PC-9 (cell line): ENCODE measurements at places on chromosomes 1 and 21. TPM values are rescaled to one million over a fixed set of nuclear protein-coding genes. Genes with fewer than 3 reads are reported as not detected.

ADAMTS4 gene
- total RNA-seq = 0.08 TPM in 1 of 2 replicates, not detected in the other

GRCh38 chr1:184285401-184286087 lies 101.3 kb upstream of the C1orf21 start:
- H3K4me3 ChIP-seq = no peak overlapping the region
- no peaks in the 10 kb centered on the region for H3K27me3 ChIP-seq
- H3K4me1 ChIP-seq = no peaks in the 10 kb centered on the region
- no peaks in the 10 kb centered on the region for H3K36me3 ChIP-seq

CNKSR1 gene
- total RNA-seq = 31.6 and 33.4 TPM in 2 replicates

ELF3 gene
- 295 and 318 TPM in 2 replicates for total RNA-seq

DNA sequence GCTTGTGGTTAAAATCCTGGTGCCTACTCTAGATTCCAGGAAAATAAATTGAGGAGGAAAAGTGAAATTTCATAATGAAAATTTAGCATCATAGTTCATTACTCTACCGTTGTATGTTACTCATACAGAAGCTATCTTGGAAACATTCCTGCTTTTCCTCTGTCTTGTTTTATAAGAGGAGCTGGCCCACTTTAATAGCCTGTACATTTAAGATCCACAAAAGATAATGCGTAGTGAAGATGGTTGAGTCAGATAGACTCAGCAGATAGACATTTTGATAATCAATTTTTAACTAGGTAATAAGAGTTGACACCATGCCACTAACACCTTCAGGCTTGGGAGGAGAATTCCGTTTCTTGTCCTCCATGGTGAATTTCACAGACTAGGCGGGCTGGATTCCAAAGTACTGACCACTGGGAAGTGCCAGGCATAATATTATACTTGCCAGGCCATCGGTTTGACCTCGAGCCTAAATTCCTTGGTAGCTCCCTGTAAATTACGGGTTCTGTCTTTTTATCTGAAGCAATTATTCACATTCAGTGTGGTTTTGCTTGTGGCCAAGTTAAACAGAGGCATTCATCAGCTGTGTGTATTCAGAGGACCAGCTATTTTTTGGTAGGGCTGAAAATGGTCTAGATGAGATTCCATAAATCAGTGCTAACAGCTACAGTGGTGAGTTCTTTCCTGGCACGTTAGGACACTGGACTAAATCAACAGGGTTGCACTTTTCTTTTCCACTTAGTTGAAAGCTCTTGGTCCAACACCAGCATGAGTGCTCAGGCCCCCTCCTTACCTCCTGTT lies 111.9 kb upstream of the KAZN start:
- no peaks in the 10 kb centered on the region for H3K4me1 ChIP-seq
- H3K4me3 ChIP-seq = no peak overlapping the region
- no peaks in the 10 kb centered on the region for H3K27me3 ChIP-seq
- no peaks in the 10 kb centered on the region for H3K36me3 ChIP-seq
- no peak overlapping the region for H3K27ac ChIP-seq
- DNase-seq = peak; percentile 41

- H3K4me1 ChIP-seq = peaks cover 21% of the 10 kb centered on the region
- peak overlapping the region; percentile 44 for H3K27ac ChIP-seq
- DNase-seq = peak; percentile 17
- H3K36me3 ChIP-seq = no peaks in the 10 kb centered on the region
- H3K27me3 ChIP-seq = no peaks in the 10 kb centered on the region
Measured at GRCh38 chr1:39933956-39934941, 20.7 kb upstream of the MFSD2A start.

DNA sequence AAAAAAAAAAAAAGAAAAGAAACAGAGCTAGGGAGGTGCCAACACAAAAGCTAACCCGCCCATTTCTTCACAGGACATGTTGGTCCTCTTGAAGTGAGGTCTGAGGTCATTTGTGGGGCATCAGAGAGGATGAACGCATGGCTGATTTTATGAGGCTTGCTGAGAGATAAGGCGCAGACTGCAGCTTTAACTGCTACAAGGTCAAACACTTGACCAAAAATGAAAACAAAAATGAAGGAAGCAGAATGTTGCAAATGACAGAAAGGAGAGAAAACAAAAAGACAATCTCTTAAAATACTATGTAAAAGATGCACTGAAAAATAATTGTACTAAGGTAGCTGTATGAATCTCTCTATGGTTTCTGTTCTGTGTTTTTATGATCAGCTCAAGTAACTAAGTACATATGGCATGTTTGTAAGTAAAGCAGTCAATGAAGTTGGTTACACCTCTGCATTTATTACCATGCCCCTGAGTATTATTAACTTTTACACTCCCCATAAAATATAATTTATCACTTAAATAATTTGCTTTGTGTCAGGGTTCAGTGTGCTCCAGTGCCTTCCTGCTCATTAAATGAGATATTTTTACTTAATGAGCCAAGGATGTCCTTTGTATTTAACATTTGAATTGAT lies 249.1 kb upstream of the NR5A2 start:
- DNase-seq = no peak
- H3K4me1 ChIP-seq = peaks cover 47% of the 10 kb centered on the region
- H3K4me3 ChIP-seq = no peak overlapping the region
- H3K27ac ChIP-seq = peak overlapping the region; percentile 42

AZIN2 gene
- 7.3 and 11.6 TPM in 2 replicates for total RNA-seq

LCE1B gene
- total RNA-seq = not detected in 2 replicates

- no peak overlapping the region for H3K4me3 ChIP-seq
- no peak overlapping the region for H3K27ac ChIP-seq
- no peaks in the 10 kb centered on the region for H3K4me1 ChIP-seq
- DNase-seq = no peak
- no peaks in the 10 kb centered on the region for H3K27me3 ChIP-seq
- no peaks in the 10 kb centered on the region for H3K36me3 ChIP-seq
Measured at GRCh38 chr1:9600861-9601834, 12.4 kb downstream of the TMEM201 start.

DNA sequence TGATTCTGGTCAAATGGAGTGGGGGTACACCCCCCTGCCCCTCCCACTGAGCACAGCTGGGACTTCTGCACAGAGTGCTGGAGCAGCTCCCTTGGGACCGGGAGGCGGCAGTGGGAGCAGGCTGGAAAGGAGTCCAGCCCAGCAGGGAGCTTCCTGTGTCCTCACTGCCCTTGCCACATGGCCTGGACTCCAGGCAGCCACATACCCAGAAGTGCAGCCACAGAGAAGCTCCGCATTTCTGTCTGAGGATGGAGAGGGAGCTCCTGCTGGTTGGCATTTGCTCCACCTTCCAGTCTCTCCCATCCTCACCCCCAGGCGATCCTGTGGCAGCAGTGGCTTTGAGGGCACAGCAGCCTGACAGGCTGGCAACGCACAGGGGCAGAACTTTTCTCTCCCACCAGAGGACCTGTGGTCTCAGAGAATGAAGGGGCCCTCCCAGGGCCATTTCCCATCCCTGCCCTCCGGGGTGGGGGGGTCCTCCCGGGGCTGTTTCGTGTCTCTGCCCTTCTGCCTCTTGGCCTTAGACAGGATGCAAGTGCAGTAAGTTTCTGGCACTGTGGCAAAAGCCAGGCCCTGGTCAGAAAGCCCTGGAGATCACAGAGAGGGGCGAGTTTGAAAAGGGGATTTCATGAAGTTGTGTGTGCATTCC lies 103.6 kb upstream of the COL6A1 start:
- peaks cover 18% of the 10 kb centered on the region for H3K4me1 ChIP-seq
- H3K36me3 ChIP-seq = no peaks in the 10 kb centered on the region
- no peaks in the 10 kb centered on the region for H3K27me3 ChIP-seq
- H3K27ac ChIP-seq = no peak overlapping the region
- H3K4me3 ChIP-seq = no peak overlapping the region

CFHR1 gene
- total RNA-seq = 0.81 TPM in 1 of 2 replicates, not detected in the other

DNA sequence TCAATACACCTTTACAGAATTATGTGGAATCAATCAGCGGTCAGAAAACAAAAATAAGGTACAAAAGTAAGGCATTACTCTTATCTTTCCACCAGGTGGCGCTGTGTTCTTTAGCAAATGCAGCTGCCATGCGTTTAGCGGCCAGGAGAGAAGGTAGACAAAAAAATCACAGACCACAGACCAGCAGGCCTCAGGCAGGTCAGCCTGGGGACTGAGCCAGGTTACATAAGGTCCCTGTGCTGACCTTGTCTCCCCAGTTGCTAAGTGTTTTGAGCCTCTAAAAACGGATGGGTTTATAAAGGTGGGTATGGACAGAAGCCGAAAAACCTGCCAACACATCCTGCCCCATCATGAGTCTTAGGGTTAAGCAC lies 2.8 kb downstream of the RGS16 start:
- H3K36me3 ChIP-seq = no peaks in the 10 kb centered on the region
- no peak overlapping the region for H3K27ac ChIP-seq
- no peaks in the 10 kb centered on the region for H3K27me3 ChIP-seq
- DNase-seq = peak; percentile 58
- no peak overlapping the region for H3K4me3 ChIP-seq

ARHGAP29 gene
- 123 and 137 TPM in 2 replicates for total RNA-seq

HFM1 gene
- total RNA-seq = not detected in 2 replicates

CENPF gene
- total RNA-seq = 102 and 156 TPM in 2 replicates

NLRP3 gene
- total RNA-seq = 0.30 TPM in 1 of 2 replicates, not detected in the other

TTLL10 gene
- total RNA-seq = 4.0 and 5.8 TPM in 2 replicates

DNA sequence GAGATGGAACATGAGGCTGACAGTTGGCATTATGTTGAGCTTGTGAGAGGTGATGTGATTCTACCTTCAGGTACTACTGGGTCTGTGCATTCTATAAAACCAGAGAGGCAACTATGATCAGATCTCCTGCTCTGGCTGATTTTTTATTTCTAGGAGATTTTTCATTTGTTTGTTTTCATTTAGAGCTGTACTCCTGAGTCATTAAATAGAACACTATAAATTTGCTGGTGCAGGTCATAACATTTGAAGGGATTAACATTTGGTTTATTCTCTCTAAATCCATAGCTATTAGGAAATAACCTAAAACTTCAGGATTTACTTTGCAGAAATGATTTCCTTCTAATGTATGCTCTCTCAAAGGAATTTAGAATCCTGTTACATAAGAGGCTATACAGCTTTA lies 42.9 kb downstream of the MAGI3 start:
- H3K4me3 ChIP-seq = no peak overlapping the region
- no peak for DNase-seq
- no peak overlapping the region for H3K27ac ChIP-seq
- H3K27me3 ChIP-seq = no peaks in the 10 kb centered on the region
- no peaks in the 10 kb centered on the region for H3K36me3 ChIP-seq
- H3K4me1 ChIP-seq = no peaks in the 10 kb centered on the region

HHIPL2 gene
- 14.0 and 18.7 TPM in 2 replicates for total RNA-seq

DNA sequence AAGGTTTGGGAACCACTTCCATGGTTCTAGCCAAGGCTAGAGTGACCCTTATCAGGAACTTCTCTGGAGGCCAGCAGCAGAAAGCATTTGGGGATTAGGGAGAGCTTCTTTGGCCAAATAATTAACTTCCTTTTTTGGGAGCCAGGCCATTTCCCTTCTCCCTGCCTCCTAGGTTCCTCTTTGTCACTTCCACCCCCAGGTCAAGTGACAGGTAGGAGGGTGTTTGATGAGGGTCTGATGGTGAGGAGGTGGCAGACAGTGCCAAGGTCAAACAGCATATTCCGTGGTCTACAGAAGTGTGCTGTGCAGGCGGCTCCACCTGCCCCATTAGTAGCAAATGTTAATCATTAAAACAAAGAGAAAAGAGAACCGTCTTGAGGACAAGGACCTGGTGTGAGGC lies 1.9 kb upstream of the KCNA10 start:
- H3K27me3 ChIP-seq = peaks cover 94% of the 10 kb centered on the region
- no peak overlapping the region for H3K27ac ChIP-seq
- no peaks in the 10 kb centered on the region for H3K36me3 ChIP-seq
- H3K4me1 ChIP-seq = 0 out of 2 replicates have a peak, but pooled peaks cover 8% of the 10 kb centered on the region
- DNase-seq = no peak
- no peak overlapping the region for H3K4me3 ChIP-seq

ABCA4 gene
- total RNA-seq = 20.0 and 20.8 TPM in 2 replicates

DNA sequence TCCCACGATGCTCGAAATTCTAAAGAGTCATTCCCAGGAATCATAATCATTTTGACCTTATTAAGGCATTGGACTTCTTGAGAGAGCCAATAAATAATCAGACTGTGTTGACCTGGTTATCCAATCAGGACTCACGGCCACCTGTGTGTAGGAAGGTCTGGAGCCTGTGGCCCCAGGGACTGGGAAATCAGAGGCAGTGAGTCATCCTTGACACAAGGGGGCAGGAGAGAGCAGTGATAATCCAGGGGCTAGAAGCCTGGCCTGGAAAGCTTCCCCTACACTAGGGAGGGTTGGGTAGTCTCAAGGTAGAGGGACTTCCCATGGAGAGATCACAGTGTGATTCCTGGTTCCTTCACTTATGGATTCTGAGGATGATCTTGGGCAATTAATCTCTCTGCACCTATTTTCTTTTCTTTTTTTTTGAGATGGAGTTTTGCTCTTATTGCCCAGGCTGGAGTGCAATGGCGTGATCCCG lies 4.7 kb downstream of the MR1 start:
- no peak overlapping the region for H3K27ac ChIP-seq
- H3K27me3 ChIP-seq = no peaks in the 10 kb centered on the region
- H3K4me1 ChIP-seq = peaks cover 21% of the 10 kb centered on the region
- DNase-seq = peak; percentile 60

DNA sequence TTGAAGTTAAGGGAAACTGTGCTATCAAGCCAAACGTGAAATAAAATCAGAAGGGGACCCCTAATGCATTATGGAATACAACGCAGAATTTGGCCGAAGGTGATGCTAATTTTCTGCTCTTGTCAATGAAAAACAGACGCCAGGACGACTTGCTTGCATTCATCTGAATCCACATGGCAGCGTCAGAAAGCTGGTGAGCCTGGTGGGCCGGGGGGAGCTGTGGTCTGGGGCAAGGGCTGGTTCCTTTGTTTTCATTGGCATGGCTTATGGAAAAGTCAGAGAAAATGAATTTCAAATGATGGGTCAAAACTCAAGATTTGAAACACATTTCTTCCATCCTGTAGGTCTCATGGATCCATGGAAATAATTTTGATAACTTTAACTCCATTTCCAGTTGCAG lies 86.4 kb upstream of the RUNX1 start:
- no peaks in the 10 kb centered on the region for H3K36me3 ChIP-seq
- no peak for DNase-seq
- H3K4me1 ChIP-seq = peaks cover 53% of the 10 kb centered on the region
- H3K27ac ChIP-seq = peak overlapping the region; percentile 99
- H3K27me3 ChIP-seq = no peaks in the 10 kb centered on the region

PUM1 gene
- total RNA-seq = 99.2 and 117 TPM in 2 replicates

C2CD4D gene
- total RNA-seq = 1.4 and 1.5 TPM in 2 replicates

- H3K4me1 ChIP-seq = no peaks in the 10 kb centered on the region
- H3K36me3 ChIP-seq = no peaks in the 10 kb centered on the region
- H3K27ac ChIP-seq = no peak overlapping the region
- no peaks in the 10 kb centered on the region for H3K27me3 ChIP-seq
- DNase-seq = no peak
- no peak overlapping the region for H3K4me3 ChIP-seq
Measured at GRCh38 chr1:163205513-163205912, 2.8 kb upstream of the RGS5 start.

DNA sequence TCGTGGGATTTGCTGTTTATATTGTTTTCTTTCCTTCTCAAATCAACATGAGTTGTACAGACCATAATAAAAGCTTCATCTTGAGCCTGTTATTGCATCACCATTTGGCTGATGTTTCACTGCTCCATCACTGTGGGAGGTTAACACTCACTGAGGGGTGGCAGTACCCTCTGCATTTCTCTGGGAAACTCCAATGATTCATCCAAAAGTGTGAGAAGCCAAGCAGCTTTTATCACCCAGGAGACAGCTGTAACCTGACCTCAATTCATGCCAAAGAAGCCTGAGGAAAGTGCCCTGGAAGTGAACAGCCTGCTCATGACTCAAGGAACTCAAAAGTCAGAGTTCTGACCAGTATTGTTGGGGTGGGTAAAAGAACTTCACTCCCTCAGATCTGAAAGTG lies 84.1 kb downstream of the GPR88 start:
- peak overlapping the region; percentile 96 for H3K27ac ChIP-seq
- H3K4me3 ChIP-seq = no peak overlapping the region

YY1AP1 gene
- total RNA-seq = 38.3 and 40.6 TPM in 2 replicates

SLC6A17 gene
- 3.2 and 4.5 TPM in 2 replicates for total RNA-seq

CD84 gene
- total RNA-seq = not detected in 2 replicates

INKA2 gene
- total RNA-seq = 0.53 and 1.4 TPM in 2 replicates
